ENCODE measurements at places on chromosomes 5 and 9.

- no peak for DNase-seq
Measured at GRCh38 chr5:56601641-56602071, 213.7 kb upstream of the MAP3K1 start.

DNA sequence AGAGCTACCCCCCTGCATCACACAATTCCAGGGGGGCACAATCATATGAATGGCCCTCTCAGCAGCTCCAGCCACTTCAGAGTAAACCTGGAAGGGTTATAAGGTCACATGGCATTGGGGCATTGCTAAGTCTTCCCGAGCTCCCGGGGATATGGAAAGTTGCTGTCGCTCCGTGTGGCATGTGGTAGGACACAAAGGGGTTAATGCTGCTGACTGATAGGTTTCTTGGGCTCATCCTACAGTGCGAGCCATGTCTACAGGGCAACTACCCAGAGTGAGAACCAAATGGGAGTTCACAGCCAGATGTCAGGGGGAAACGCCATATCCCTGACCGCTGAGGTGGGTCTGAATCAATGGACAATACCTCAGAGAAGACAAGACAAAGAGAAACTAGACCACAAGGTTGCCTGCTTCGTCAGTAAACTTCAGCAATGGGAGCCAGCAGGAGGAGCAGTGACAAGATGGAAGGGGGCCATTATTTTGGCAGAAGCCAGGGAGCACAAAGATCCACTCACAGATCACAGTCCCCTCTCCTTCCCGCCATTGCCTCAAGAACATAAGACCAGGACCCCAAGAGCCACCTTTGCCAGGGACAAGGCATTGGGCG lies 52.4 kb upstream of the SHISAL2B start:
- DNase-seq: no peak

DNA sequence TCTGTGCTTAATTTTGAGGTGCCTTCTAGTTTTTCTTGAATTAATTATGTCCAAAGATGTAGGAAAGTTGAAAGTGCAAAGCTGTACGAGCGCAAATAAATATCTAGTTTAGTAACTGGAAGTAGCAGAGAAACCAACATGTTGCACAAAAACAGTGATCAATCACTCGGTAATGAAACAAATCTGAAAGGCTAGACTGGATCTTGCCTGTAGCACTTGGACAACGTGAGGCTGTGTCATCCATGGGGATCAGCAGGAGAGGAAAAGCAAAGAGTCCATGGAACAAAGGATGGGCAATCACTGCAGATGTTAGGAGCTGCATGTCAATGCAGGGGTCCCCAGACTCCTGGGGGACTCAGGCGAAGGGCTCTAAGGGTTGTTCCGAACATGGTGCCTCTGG lies 424.2 kb downstream of the IRX1 start:
- DNase-seq: no peak

- no peak for DNase-seq
Measured at GRCh38 chr9:86369810-86370209, 15.6 kb upstream of the TUT7 start.

GRCh38 chr5:122434205-122434970 lies 122.4 kb downstream of the SNCAIP start:
- no peak for DNase-seq

DNA sequence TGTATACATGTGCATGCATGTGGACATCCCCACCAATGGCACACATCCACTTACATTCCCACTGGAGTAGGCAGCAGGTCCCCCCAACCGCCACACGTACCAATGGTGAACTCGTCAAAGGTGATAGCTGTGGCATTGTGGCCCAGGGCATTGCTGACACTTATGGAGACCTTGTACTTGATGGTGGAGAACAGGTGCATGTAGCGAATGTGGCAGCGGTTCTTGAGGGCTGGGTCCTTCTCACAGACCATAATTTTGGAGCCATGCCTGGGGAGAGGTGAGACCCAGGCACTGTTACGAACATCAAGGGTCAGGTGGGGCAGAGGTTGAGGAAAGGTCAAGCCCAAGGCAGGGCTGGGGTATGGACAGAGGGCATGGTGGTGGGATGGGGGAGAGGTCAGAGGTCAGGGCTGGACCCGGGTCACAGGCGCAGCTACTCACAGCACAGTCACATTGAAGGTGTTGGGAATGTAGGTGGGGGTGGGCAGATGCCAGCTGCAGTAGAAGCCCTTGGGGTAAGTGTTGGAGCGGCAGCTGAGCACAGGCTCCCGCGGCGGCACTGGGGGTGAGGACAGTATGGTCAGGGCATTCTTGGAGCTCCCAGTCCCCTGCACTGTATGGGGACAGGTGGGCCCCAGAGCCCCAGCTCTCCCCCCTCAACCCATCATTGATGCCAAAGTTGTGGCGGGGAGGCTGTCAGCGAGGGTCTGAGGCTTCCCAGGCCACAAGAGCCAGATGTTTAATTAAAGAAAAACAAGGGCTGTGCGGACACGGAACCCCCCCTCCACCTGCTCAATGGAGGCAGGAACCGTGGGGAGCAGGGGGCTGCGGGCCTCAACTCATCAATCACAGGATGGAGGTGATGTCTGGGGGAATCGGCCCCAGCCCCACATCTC lies 31.9 kb downstream of the CNTFR start:
- no peak for DNase-seq

GRCh38 chr5:181173027-181173419 lies 25.6 kb downstream of the OR2V2 start:
- DNase-seq: no peak

GRCh38 chr5:115602591-115603125 lies 379 bp upstream of the TICAM2 start:
- DNase-seq: no peak

GRCh38 chr9:136536051-136536720 lies 9.7 kb downstream of the NOTCH1 start:
- DNase-seq: no peak

DNA sequence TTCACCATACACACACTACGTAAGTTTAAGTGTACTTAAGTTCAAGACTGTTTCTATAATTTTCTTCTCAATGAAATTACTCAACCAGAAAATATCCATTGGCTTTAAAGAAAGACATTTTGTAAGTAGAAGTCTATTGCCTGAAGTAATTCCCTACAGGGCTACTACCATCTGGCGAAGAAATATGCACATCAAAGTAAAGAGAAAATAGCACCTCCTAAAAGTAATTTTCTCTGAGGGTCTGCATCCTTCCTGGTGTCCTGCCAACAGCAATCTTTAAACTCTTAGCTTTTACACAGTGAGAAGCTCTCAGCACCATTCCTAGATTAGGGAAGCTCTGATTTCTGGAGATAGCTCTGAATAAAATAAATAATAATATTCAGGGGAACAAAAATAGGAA lies 498.5 kb upstream of the TYRP1 start:
- DNase-seq: no peak

DNA sequence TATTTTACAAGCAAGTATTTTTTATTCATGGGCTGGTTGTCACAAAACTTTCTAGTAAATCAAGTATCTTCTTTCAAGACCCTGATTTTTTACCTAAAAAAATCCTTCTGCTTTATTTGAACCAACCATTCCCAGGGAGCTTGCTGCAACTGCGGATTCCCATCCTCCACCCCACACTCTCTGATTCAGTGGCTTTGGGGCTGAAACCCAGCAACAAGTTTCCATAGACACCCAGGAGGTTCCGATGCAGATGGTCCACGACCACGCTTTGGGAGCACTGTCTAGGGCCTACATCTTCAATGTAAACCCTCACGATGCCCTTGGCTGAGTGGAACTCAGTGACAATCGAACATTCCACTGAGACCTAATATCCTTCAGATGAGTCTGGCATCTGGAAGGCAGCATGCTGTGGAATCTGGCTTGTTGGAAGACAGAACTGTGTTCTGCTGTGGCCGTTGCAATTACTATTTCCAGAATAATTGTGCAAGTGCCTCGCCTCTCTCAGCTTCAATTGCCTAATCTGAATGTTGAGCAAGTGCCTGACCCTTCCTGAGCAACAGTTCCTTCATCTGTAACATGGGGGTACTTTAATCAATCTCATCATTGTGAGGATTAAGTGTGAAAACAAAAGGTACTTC lies 105.1 kb downstream of the INSYN2B start:
- DNase-seq: peak; percentile 13

DNA sequence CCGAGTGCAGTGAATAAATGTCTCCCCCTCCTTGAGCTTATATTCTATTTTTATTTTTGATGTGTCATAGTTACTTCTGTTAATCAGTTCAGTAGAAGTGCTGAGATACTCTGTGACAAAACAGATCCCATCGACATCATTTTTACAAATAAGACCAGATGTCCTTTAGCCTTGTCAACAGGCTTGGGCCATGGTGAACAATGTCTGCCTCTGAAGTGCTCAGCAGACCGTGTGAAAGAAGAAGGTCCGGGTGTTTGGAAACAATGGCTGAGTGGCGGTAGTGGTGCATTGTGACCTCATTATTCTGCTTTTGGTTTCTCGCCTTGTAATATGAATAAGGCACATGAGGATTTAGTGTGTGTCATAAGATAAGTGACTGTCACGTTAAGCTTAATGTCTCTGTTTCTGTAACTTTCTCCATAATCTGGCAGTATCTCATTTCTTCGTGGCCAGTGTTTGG lies 71.2 kb downstream of the SYK start:
- no peak for DNase-seq

DNA sequence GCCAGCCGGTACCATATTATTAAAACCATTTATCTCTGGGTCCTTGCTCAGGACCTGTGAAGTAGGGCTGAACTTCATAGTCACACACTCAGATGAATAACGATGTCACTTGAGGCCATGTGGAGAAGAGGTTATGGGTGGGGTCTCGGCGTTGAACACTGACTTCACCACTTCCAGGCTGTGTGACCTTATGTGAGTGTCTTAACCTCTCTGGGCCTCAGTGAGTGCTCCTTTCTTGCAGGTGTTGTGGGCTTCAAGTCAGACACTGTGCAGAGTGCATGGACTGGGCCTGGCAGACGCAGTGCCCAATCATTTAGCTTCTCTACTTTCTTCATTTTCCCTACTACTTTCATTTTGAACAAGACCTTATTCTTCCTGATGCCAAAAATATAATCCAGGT lies 278.8 kb downstream of the PBX3 start:
- no peak for DNase-seq

DNA sequence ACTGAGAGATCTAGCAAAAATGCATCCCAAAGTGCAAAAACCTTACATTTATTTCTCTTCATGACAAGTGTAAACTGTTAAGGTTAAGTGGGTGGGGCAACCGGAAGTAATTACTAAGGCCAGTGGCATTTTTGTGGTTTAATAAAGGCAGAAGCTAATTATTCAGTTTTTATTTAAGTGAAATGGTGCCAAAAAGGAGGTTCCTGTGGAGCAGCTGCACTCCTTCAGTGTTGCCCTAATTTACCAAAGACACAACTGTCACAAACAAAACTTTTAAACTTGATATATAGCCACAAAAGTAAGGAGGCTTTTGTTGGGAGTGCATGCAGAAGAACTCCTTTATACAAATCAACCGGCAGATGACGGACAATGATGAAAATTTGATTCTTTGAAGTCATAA lies 81.6 kb downstream of the NDUFS4 start:
- DNase-seq: no peak

DNA sequence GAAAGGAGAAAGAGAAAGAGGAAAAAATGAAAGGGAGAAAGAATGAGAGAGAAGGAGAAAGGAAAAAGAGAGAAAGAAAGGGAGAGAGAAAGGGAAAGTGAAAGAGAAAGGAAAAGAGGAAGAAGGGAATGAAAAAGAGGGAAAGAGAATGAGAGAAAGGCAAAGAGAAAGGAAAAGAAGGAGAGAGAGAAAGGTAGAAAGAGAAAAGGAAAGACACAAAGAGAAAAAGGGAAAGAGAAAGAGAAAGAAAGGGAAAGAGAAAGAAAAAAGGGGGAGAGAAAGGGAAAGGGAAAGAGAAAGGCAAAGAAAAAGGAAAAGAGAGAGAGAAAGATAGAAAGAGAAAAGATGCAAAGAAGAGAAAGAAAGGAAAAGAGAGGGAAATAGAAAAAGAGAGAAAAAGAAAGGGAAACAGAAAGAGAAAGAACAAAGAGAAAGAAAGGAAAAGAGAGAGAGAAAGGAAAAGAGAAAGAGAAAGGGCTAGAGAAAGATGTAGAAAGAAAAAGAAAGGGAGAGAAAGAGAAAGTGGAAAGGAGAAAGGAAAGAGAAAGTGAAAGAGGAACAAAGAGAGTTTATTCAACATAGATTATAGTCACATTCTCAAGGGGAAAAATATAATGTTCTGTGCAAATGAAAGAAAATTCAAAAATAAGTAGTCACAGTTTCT lies 165.2 kb downstream of the TMEM38B start:
- no peak for DNase-seq

DNA sequence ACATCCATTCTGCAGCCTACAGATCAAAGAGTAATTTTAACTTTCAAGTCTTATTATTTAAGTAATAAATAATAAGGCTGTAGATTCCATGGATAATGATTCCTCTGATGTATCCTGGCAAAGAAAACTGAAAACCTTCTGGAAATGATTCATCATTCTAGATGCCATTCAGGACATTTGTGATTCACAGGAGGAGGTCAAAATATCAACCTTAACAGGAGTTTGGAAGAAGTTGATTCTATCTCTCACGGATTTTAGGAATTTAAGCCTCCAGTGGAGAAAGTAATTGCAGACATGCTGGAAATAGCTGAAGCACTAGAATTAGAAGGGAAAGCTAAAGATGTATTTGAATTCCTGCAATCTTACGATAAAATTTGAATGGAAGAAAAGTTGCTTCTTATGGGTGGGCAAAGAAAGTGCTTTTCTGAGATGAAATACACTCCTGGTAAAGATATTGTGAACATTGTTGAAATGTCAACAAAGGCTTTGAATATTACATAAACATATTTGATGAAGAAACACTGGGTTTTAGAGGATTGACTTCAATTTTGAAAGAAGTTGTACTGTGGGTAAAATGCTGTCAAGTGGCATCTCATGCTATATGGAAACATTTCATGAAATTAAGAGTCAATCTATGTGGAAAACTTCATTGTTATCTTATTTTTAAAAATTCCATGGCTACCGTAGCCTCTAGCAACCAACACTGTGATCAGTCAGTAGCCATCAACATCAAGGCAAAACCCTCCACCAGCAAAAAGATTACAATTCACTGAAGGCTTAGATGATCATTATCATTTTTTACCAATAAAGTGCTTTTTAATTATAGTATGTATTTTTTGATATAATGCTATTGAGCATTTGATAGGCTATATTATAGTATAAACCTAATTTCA lies 1141.0 kb downstream of the CDH12 start:
- DNase-seq: no peak

- DNase-seq: no peak
Measured at GRCh38 chr5:114152656-114153360, 209.1 kb upstream of the KCNN2 start.

DNA sequence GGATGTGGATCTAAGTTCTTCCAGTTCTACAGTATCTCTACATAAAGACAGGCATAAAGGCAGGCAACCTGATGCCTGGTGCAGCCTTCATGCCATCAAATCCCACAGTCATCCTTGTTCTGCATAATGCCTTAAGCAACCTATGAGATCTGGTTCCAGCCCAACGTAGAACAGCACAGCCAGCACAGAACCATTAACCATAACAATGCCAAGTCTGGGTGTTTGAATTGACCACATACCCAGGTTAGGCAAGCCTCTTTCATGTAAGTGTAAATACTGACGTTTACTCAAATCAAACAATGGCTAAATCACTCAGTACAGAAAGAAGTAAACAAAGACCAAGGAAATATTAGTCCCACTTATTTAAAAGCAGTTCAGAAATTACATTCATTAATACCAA lies 195.0 kb downstream of the ADAMTSL1 start:
- no peak for DNase-seq

All from fibroblast of the conjunctiva (primary cell).